NCI-H1417 (cell line): ENCODE measurements at places on chromosomes 6 and 20.

DNA sequence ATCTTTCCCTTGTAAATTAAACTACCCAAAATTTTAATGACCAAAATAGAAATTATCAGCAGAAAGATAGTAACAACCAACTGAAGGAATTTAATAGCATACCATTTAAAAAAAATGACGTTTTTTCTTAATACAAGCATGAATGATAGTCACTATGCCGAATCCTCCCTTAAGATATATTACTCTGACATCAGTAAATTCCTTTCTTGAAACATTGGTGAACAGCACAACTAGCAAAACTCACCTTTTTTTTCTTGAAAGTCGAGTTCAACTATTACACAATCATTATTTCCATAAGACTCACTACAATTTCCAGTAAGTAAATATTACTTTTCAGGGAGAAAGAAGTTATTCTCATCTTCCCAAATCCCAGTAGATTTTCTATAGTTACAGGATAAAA lies 433.2 kb downstream of the GRIK2 start:
- no peak for DNase-seq

GRCh38 chr20:36784900-36785299 lies 11.3 kb upstream of the DSN1 start:
- DNase-seq: no peak

GRCh38 chr6:25297039-25297441 lies 17.9 kb downstream of the CARMIL1 start:
- DNase-seq: no peak

GRCh38 chr6:157946865-157947532 lies 34.7 kb upstream of the SYNJ2 start:
- DNase-seq: no peak

DNA sequence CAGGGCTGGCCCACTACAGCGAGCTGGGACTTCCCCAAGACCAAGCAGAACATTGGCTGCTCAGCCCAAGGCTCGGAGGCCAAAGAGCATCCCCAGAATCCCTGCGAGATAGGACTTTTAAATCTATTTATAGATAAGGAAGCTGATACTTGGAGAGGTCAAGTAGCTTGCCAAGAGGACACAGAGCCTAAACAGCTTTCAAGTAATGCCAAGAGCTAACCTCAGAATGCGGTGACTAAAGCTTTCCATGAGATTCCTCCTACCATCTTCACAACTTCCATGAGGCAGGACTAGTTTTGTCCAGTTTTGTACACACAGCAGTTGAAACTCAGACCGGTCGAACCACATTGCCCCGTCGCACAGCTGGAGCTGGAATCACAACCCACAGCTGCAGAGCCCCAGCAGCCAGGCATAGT lies 168.1 kb upstream of the TOP1 start:
- no peak for DNase-seq

DNA sequence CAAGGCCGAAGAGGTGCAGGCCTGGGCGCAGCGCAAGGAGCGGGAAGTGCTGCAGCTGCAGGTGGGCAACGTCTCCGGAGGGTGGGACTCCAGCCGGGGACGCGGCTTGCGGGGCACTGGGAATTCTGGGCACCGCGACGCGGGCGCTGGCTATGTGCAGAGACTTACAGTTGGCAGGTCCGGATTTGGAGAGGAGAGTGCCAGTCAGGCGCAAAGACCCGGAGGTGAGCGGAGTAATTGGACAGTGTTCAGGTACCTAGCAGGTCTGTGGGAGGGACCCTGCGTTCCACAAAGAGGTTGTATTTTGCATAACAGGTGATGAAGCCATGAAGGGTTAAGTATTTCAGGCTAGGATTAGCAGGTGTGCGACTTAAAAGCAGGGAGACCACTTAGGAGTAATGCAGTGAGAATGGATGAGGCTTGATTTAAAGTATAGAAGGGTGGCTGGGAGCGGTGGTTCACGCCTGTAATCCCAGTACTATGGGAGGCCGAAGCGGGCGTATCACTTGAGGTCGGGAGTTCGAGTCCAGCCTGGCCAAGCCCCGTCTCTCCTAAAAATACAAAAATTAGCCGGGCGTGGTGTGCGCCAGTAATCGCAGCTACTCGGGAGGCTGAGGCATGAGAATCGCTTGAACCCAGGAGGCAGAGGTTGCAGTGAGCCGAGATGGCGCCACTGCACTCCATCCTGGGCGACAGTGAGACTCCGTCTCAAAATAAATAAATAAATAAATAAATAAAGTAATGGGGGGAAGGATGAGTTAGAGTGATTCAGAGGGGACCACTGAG lies 1.0 kb downstream of the MRPS26 start:
- DNase-seq: peak; percentile 85

DNA sequence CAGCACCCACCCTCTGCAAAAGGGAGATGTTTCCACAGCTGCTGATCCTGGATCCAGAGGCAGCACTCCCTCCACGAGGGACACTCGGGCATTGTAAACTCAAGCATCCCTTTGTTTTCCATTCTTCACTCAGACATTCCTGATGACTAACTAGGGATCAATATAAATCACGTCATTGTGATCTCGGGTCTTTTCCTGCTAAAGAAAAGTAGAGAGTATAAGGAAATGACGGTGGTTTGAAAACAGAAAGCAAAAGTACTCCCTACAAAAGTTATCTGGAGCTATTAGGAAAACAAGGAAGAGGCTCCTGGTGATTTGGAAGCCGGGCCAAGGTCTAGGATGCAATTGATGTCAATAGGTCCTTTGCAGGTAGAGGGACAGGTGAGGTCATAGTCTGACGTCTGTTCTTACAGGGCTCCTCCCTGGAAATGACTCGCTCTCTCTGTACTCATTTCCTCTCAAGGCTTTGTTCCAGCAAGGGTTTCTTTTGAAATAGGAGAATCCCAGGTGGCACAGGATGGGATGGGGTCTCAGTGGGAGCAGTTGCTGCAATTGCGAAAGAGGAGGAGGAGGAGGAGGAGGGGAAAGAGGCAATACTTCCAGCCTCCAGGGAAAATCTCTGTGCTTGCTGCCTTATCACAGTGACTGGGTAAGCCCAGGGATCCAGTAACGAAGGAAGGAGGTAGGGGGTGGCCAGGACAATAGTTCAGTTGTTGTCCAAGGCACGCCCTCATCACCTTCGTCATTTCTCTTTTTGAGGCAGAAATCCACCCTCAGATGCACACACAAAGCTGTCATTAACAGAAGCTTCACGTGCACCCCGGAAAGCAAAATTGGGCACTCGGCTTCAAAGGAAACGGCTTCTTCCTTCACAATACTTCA lies 222.8 kb downstream of the LY86 start:
- DNase-seq: no peak
